Stimulated activated CD4-positive, alpha-beta T cell treated with anti-CD3 and anti-CD28 coated beads, Interleukin-15, amount 100 ng/mL, for 24 hours (primary cell): ENCODE measurements at places on chromosomes 6 and 20.

GRCh38 chr20:60210779-60211617, 252.8 kb downstream of the CDH26 start:
- peak; percentile 74 for DNase-seq

GRCh38 chr20:10873026-10873425, 199.2 kb upstream of the JAG1 start:
- DNase-seq = no peak

- DNase-seq = no peak
Measured at GRCh38 chr6:85660181-85660611, 17.5 kb upstream of the SYNCRIP start.

DNA sequence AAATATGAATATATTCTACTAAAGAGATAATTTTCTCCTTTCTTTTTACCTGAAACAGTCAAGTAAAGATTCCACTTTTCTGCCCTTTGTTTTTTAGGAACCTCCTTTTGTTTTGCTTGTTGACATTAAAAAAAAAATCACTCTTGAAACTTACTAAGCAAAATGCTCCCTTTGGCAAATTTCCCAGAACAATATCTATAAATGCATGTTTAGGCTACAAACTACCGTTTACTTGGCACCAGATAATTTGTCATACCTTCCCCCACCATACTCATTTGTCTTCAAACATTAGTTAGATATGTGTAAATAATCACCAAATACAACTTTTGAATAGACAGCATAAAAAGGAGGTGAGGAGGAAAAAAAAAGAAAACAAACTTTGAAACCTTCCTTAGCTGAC, 604.7 kb downstream of the RFPL4B start:
- DNase-seq = no peak

DNA sequence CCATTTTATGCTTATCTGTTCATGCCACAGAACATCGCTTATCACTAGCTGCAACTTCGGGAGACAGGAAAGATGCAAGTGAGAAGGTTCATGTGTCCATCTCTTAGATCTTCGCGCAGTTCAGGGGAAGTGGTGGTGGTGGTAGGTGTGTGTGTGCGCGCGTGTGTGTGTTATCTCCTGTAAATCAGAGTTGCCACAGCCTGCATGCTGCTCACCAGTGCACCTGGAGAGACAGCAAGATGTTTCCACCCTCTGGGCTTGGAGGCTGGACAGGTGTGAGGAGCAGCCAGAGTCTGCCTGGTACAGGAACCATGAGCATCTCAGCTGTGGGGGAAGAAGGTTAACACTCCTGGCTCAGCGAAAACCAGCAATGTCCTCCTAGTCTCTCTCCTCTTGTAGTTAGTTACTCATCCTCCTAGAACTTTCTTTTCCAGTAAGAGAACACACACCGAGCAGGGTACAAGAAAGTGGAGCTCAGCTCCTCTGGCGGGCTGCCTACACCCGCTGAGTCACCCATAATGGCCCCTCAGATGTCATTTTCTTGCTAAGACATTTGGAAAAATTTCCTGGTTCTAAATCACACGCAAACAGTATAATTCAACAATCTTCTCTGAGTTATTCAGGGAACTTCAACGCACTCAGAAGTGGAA, 5.1 kb upstream of the TUBB1 start:
- peak; percentile 16 for DNase-seq

- DNase-seq = no peak
Measured at GRCh38 chr6:144928847-144929246, 643.7 kb downstream of the UTRN start.

GRCh38 chr6:160042788-160043301, 74.0 kb downstream of the IGF2R start:
- no peak for DNase-seq

DNA sequence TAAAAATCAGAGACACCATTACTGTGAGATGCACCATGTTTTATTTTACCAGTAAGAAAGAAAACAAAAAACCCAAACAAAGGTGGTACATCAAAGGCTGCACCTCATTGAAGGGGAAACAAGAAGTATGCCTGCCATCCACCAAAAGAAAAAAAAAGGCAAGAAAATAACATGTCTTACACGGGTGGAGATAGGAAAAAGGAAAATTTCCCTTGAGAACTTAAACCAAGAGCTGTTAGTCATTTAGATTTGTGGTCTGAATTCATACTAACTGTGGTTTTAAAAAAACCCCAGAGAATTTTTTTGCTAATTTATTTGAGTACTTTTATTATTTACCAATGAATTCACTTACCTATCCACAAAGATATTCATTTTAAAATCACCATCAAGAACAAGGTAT, 144.0 kb downstream of the LRRC1 start:
- no peak for DNase-seq

DNA sequence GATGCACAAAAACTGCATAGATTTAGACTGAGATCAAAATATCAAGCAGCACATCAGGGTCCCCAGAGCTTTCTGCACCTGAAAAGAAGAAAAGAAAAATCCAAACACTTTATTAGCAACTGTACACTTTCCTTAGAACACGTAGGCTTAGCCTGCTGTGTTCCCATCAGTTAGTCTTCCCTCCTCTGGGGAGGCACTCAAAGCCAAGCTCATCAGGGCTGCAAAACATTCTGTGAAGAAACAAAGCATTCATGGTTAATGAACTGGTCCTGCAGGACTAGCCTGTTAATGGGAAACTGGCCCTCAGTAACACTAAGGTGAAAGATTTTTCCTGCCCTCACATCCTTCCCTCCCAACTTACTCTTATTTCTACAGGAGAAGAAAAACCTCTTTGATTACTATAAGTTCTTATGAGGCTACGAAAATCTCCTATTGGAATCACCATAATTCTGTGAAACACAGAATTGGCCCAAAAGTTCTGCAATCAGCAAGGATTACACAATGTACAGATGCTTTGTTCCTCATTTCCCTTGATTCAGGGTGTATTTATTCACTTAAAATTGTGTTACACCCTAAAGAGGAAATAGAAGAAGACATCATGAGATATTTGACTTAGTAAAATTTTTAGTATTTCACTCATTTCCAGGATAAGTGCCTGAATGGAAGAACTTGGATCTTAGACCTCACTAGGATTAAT, 901.0 kb upstream of the MAP3K7 start:
- no peak for DNase-seq

- peak; percentile 75 for DNase-seq
Measured at GRCh38 chr20:45229264-45230056, 8.3 kb downstream of the SEMG2 start.

DNA sequence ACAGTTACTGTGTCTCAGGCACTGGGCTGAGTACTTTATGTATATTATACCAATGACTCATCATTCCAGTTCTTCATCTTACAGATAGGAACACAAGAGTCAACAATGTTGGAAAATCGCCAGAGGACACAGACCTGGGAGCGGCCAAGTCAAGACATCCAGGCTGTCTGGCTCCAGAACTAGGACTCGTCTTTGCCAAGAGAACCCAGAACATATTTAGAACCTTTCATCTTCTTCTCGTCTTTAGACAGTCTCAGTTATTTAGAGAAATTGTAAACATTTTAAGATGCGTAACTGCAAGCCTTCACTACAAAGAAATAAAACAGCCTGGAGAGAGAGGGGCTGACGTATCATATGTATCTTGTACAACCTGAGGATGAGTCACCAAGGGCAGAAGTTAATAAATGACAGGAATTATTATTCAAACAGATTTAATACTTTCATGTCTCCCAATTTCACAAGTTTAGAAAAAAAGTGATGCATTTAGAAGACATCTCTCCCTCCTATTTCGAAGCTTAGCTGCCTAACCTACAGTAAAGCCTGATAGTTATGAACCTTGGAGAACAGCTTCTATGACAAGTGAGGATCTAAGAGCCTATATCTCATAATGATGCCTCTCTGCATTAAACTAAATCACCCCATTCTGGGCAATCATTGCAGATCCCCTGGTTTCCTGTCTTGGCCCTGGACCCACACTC, 43.4 kb downstream of the SLC22A3 start:
- no peak for DNase-seq

DNA sequence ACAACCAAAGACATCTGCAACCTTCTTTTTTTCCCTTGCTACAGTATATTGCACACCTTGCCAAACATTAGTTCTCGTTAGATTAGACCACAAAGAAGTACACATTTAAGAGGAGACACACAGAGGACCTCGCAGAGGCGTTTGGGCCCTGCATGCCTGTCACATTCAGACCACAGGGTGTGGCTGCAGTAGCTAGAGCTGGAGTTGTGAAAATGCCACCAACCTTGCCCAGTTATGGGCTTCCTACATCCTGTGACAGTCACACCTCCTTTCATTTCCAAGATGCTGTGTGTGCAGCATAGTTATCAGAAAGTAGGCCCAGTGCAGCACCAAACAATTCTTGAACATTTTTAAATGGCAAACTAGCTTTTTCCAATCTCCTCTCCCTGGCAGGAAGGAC, 2.4 kb downstream of the SYNE1 start:
- DNase-seq = no peak

- DNase-seq = no peak
Measured at GRCh38 chr6:110664933-110665332, 150.3 kb downstream of the CDK19 start.

DNA sequence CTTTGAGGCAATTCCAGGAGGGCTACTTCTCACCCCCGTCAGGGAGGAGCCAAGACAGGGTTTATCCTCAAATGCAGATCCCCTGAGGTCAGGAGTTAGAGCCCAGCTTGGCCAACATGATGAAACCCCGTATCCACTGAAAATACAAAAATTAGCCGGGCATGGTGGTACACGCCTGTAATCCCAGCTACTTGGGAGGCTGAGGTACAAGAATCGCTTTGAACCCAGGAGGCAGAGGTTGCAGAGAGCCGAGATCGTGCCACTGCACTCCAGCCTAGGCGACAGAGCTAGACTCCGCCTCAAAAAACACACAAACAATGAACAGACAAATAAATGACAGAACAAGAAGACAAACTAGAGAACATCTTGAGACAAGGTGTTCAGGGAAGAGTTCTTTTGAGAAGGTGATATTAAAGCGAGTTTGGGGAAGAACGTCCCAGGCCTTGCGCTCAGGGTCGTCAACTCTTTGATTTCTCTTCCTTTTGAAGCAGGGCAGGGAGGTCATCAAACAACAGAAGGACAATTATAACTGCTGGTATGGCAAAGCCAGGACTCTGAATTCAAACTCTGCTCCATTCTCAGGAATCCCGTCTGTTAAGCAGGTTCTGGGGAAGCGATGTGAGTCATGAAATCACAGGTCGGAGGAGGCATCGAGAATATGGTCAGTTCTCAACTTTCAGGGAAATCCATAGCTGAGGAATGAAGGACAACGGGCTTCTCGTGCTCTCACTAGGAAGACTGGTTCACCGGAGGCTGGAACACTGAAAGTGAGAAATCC, 1.4 kb upstream of the RALY start:
- peak; percentile 25 for DNase-seq

DNA sequence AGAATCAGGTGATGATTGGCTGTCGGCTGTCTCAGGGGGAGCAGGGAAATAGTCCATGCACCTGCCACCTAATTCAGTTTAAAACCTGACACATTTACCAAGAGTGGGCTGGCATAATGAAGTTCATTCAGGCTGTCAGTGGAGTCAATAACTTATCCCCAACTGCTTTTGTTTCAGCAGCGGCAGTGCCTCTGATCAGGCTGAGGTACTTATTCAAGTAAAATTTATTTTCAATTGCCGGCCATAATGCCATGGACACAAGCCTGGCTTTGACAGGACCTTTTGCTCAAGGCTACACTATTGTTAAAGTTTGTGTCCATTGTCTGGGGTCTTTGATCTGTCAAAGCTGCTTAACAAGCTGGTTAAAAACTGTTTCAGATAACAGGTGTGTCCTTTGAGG, 20.6 kb downstream of the OLIG3 start:
- DNase-seq = no peak

- no peak for DNase-seq
Measured at GRCh38 chr6:105804000-105804399, 282.1 kb upstream of the PRDM1 start.

DNA sequence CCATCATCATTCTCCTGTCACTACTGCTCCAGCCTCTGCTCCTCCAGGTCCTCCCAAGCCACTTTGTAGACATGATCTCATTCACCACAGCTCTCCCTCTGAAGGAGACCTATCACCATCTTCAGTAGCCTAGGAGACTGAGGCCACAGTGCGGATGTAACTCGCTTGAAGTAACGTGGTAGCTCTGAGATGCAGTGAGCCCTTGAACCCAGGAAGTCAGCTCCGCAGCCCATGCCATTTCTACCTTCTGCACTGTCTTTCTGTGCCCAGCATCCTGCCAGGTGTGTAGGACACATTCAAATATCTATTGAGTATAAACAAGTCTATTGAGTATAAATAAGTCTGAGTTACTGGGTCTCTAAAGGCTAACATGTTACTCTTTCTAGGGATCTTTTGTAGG, 164.4 kb downstream of the CDH26 start:
- DNase-seq = no peak

- peak; percentile 77 for DNase-seq
Measured at GRCh38 chr6:27684264-27685211, 211.6 kb upstream of the ZNF184 start.

DNA sequence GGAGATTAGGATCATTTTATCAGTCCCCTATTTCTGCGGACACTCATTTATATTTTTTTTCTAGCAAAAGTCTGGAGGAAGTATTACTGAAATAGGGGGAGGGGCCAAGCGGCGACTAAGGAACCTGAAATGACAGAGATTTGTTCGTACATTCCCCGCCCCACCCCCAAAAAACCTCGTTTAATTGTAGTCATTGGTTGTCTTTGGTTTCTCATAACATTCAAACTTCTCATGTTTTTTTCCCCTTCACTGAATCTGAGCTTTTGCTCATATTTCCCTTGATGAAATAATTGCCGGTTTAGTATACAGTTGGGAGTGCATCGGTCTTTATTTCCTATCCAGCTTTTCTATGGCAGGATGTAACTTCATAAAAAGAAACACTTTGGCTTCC, 768 bp upstream of the FYN start:
- DNase-seq = peak; percentile 86

DNA sequence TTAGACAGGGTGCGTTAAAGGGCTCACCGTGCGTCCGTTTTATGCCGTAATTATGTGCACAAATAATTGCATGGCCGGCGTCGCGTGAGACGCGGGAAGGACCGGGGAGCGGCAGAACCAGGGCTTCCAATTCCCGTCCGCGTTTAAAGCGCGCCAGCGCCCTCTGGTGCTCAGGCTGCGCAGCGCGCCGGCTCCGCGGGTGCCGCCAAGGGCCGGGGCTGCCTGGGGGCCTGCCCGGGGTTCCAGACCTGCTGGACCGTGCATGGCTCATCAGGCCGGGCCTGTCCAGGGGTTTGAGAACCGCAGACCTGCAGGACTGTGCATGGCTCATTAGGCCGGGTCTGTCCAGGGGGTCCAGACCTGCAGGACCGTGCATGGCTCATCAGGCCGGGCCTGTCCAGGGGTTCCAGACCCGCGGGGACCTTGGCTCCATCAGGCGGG, 369.0 kb downstream of the THBS2 start:
- peak; percentile 80 for DNase-seq
